ENCODE measurements at places on chromosomes 6 and 20.

GRCh38 chr6:25342802-25343201 is 63.6 kb downstream of the CARMIL1 start:
- peak; percentile 14 for DNase-seq

DNA sequence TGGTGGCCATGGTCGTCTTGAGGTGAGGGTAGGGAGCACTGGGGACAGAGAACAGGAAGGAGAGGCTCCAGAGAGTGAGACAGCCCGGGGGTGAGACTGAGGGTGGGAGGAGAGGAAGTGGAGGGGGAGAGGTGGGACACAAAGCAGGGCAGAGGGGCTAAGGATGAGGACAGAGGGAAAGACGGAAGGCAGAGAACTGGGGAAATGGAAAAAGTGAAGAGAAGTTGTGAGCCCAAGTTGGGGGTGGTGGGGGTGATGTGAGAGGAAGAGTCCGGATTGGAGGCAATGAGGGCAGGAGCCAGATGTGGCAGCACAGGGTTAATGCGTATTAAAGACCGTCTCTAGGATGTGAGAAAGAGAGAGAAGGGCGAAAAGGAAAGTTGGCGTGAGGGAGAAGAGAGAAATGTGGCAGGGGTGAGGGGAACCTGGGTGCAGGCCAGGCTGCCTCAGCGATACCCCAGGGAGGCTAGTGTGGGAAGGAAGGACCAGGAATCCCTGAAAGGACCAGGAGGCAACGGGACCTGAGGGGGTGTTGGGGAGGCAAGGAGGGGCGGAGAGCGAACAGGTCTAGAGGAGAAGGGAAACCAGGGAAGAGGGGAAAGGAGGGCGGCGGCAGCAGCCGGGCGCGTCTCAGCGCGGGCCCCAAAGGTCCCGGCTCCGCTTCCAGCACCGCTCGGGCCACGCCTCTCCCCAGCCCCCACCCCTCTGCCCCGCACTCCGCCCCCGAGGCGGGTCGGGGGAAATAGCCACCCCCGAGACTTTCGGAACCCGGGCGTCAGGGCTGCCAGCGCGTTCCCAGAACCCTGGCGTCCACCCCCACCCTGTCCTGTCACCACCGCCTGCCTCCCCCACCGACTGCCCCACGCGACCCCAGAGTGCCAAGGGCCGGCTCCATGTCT is at the start of gene PPP1R18:
TSS of gene PPP1R18 (minus strand) at position 637 of the 899 bp plus-strand sequence. CDS start at position 10, 627 bp downstream.
- DNase-seq: no peak

GRCh38 chr6:3316331-3316730 is 57.6 kb downstream of the PSMG4 start:
- no peak for DNase-seq

- DNase-seq: no peak
These were observed 31.6 kb upstream of the MRPS10 start for GRCh38 chr6:42249279-42249678.

- no peak for DNase-seq
These were observed 560.0 kb upstream of the CDH4 start for GRCh38 chr20:60691966-60692615.

GRCh38 chr6:10381133-10381829 is 33.6 kb downstream of the TFAP2A start:
- no peak for DNase-seq

DNA sequence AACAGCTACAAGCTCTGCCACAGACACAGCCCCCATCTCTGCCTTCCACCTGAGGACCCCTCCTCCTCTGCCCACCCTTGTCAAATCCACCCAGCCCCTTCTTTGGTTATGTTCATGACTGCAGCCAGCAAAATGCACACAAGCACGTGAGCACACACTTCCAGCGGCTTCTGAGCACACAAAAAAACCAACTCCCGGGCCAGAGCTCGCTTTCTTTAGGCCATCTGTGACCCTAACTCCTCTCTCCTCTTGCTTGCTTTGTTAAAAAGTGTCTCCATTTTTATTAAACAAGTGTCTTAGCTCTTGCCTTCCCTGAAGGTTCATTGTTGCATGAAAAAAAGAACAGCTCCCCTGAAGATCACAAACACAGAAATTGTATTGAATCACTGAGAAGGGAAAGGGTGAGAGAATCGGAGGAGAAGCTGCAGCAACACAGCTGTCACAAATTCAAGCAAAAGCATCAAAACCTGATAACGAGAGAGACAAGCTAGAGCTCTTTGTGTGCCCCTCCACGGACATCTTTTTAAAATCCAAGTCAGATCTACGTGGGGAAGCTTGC is 142.1 kb downstream of the CD83 start:
- no peak for DNase-seq

DNA sequence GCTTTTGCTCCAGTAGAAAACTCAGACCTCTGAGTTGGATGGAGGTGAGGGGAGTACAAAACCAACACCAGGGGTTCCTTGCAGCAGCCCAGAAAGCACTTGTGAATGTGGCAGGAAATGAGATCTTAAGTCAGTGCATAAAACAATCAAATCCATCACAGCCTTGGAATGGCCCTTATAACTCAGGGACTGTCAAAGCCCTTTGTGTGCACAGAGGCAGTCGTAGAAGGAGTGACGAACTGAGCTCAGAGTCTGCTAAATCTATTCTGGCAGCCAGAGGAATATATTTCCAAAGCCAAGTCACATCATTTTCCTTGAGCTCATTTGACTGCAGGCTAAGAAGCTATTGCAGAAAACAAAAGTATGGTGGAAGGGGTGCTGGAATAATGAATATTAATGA is 676.6 kb downstream of the DHX35 start:
- no peak for DNase-seq

GRCh38 chr6:167827583-167828324 is 1.0 kb downstream of the AFDN start:
- DNase-seq: no peak

DNA sequence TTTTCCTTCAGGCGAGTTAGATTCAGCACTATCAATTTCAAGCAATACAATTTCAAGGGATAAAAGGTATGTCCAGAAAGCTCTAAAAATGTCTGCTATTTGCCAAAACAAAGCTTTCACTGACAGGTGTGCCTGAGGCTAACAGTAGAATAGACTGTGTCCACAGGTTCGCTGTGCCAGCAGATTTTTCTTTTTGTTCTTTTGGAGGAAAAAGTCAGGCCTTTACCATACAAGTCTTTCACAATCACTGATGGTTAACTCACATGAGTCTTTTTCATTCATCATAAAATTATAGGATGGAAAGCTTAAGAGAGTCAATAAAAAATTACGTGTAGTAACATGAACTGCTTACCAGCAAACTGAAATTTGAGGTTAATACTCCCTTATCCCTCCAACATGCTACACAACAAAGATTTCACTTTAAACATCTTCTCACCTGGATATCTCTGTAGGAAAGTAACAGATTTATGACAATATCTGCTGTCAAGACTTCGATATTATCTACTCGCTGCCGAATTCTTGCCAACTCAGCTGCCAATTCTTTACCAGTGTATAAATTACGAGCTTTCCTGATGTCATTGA is 95.4 kb downstream of the MAP3K5 start:
- DNase-seq: no peak

- DNase-seq: no peak
These were observed 842.0 kb upstream of the FLRT3 start for GRCh38 chr20:15179381-15179780.

GRCh38 chr6:170271771-170272314 is 19.0 kb downstream of the DLL1 start:
- no peak for DNase-seq

DNA sequence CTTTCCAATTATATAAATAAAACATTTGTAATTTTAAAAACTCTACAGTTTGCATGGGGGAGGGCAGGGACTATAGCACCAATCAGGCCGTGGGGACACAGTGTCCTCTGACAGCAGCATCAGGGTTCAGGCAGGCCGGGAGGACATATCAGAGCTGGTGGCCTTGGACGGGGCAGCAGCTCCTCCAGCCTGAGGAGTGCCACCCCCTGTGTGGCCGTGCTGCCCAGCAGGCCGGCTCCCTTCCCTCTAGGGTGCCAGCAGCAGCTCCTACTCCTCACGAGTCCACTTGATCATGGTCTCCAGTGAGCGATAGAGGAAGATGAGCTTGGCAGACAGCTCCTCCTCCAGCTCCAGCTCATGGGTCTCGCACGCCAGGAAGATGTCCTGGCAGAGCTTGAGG is 144.0 kb upstream of the PHACTR3 start:
- no peak for DNase-seq

DNA sequence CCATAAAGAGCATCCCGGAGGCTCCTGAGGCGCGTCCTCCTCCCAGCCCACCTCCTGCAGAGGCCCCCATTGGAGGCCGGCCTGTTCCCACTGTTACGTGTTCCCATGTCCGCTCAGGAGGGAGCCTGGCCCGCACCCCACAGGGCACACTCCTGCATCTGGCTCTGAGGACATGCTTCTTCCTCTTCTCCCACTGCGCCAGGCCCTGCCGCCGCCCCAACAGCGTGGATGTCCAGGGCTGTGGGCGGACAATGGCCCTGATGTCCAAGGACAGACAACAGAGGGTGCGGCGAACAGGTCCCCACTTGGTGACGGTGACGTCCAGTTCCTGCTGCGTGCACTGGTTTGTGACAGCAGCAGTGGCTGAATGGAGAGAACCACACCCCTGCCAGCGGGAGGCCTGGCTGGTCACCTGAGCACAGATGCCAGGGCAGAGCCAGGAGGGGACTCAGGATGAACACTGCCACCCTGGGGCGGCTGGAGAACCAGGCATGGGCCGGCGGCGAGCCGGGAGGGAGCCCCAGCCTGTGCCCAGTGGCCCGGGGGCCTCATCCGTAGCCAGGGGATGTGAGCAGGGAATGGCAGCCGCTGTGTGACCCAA is 26.6 kb downstream of the FRMD1 start:
- no peak for DNase-seq

- no peak for DNase-seq
These were observed 111.0 kb upstream of the TFAP2D start for GRCh38 chr6:50602292-50602691.

DNA sequence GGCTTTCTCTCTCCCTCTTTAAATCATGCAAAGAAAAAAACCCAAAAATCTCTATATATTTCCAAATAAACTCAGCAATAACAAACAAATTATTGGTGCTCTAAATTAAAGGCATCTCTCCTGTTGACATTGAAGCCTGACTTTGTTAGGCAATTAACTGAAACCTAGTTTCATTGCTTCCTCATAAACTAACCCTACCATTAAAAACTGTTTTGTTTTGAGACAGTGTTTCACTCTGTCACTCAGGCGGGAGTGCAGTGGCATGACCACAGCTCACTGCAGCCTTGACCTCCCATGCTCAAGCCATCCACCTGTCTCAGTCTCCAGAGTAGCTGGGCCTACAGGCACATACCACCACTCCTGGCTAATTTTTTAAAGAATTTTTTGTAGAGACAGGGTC is 34.9 kb downstream of the PIGU start:
- DNase-seq: no peak

GRCh38 chr6:34559651-34560365 is 3.7 kb upstream of the SPDEF start:
- DNase-seq: no peak

- DNase-seq: peak; percentile 2
These were observed at the start of gene GPR6 for GRCh38 chr6:109978174-109979032. TSS of gene GPR6 (plus strand) at chr6:109978311. CDS start at chr6:109979113, 802 bp downstream.

DNA sequence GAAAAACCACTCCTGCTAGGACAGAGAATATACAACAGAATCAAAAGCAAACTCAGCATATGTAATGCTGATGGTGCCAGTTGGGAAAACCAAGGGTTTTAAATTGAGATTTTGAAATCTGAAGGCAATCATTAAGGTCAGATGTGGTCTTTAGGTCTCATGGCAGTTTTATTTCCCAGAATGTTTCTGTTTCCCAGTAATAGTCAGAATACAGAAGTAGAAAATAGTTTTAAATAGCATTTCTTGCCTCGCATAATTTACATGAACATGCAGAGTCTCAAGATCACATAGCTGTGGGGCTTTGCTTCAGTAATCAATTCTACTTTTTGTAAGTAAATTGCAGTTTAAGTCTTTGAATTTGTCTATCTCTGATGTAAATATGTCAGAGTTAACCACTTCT is 58.1 kb downstream of the RNF144B start:
- no peak for DNase-seq

GRCh38 chr6:117564681-117565080 is 37.6 kb downstream of the GOPC start:
- no peak for DNase-seq

DNA sequence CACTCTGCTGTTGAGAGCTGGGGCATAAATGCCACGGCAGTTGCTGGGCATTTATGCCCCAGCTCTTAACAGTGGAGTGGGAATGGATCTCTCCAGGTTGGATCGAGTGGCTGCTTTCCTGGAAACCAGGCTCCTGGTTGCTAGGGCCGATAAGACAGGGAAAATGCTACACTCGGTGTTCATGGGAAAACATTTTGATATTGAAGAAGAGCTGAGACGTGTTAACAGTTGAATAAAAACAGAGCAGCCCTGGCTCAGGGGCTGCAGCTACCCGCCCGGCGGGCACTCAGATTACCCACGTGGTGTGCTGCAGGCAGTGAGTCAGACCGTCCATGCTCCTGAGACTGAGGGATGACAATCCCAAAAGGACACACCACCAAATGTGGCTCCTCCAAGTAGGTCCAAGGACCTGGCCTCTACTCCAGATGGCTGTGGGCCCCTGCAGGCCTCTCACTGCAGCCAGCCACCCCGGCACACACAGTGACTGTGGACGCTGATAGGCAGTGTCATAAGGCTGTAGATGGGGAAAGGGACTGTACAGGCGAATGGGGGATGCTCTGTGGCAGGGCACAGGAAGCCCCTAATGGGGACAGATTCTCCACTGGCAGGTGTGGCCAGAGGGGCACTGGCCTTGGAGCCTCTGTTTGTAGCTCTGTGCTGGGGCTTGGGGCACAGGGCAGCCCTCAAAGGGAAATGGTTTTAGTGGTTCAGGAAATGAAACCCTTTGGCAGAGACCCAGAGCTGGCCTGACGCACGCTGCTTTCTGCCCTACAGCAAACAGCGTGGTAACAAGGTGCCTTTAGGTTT is 237.8 kb downstream of the LY86 start:
- DNase-seq: no peak

DNA sequence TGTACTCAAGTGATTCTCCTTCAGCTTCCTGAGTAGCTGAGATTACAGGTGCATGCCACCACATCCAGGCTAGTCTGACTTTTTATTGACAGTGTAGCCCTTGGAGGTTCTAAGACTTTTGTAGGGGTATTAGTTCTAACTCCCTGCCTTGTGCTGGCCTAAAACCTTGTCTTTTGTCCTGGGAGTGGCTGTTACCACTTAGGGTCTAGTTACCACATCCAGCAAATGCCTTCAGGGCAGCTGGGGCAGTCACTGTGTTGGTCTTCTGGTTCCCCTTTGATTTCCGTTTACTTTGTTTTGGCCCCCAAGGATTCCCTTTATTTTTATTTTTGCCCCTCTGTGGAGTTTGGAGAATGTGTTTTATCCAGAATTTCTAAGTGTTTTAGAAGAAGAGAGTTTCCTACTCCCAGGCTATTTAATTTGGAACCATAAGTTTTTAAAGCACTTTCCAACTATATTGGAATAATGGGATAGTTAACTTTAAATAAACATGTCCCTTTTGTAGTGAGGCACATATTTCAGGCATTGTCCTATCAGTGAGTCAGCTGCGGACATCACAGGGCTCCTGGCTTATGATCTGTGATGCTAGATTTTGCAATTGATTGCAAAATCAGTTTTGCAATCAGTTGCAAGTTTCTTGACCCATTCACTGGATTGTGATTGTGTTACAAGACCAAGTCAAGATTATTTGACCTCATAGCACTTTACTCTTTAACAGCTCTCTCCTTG is 25.0 kb downstream of the IL22RA2 start:
- no peak for DNase-seq
